ENCODE measurements at places on chromosomes 2 and 18.

DNA sequence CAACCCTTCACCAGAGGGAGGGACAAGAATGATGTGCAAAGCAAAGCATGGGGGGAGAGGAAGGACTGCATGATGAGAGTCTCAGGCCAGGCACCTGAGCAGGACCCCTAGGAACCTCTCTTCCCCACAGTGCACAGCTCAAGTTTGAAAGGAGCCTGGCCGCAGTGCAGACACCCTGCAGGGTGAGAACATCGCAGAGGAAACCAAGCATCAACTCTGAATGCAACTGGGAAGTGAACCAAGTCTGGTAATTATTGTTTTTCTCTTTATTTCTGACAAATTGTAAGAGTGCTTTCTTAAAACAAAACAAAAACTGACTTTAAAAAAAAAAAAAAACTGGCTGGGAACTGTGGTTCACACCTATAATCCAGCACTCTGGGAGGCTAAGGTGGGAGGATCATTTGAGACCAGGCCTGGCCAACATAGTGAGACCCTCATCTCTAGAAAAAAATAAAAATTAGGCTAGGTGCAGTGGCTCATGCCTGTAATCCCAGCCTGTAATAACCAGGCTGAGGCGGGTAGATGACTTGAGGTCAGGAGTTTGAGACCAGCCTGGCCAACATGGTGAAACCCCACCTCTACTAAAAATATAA lies 15.3 kb downstream of the NPC1 start:
- DNase-seq, result no peak

DNA sequence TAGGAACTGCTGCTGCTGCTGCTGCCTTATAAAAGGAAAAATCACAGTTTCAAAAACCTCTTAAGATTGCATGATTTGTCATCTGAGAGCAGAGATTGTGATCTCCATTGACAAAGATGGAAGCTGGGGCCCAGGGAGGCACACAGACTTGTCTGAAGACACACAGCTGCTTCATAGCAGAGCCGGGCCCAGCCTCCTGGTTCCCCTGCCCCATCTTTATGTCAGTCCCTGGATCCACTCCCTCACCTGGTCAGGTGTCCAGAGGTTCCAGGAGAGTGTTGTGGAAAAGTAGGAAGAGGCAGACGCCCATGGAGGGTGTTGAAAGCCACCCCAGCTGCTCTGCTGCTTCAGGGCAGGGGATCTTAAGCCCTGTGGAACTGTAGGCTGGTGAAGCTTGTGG lies 20.0 kb downstream of the STEAP3 start:
- no peak for DNase-seq

DNA sequence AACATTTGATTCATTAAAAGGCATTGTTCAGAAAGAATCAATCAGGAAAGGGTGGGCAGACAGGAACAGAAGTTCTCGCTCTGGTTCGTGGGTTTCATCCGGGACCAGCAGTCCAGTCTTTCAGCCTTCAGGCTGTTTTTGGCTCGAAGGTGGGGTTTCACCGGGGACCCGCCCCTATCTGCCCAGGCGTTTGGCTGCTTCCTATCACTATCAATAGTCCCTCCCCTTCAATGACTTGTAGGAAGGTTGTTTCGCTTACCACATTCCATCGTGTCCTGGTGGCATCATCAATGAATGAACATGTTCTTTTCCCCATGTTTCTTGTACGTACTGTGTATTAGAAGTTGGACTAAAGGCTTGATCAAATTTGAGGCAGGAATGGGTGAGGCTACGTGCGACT lies 130.3 kb downstream of the NEDD4L start:
- DNase-seq, result no peak

GRCh38 chr2:75033516-75033915 lies 75.1 kb downstream of the POLE4 start:
- DNase-seq, result no peak

DNA sequence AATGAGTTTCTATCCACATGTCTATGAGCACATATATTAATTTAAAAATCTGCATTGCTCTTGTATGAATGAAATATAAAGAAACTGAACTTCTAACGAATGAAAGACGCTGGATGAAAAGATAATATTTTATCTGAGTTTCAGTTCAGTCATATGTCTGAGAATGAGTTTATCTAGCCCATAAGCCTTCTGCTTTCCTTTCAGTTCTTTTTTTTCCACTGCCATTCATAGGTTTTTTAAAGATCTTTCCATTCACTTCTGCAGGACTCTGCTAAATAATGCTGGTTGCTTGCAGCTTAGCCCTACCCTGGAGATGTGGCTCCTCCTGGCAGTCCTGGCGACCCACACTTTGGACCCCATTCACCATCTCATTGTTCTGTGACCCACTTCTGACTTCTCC lies 109.0 kb downstream of the BCL2 start:
- DNase-seq, result no peak

DNA sequence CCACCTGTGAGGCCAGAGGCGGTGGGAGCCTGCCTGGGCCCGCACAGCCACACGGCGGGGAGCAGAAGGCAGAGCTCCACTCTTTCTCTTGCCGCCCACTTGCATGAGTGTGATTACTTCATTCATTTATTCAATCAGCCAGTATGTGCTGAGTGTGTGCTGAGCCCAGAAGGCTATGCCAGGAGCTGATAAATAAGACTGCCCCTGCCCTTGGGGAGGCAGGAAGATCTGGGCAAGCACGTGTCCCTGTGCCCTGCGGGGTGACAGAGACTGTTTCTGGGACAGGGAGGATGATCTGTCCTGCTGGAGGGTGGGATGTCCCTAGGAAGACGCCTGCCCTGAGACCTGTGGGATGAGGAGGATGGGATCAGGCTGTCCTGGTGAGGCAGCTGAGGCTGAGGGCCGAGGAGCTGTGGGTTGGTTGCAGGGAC lies 250.8 kb downstream of the DYSF start:
- DNase-seq, result no peak

DNA sequence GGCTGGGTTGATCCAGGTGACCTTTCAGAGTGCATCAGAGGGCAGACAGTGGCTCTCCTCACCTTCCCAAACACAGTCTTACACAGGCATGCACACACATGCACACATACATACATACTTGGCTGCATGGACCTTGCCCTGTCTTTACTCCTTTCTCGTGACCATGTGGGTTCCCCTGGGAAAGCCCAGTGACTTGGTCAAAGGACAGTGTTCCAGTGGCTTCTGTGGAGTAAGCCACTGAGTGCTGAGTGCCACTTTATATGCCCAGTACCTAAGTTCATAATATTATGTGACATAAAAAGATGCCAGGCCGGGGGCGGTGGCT lies 249.4 kb downstream of the MYCN start:
- no peak for DNase-seq

GRCh38 chr2:75865083-75865482 lies 154.4 kb upstream of the GCFC2 start:
- no peak for DNase-seq

- no peak for DNase-seq
Measured at GRCh38 chr2:160730296-160730995, 236.8 kb upstream of the RBMS1 start.

All from occipital lobe (tissue), 3 donors.